ENCODE measurements at places on chromosomes 12 and 14.

DNA sequence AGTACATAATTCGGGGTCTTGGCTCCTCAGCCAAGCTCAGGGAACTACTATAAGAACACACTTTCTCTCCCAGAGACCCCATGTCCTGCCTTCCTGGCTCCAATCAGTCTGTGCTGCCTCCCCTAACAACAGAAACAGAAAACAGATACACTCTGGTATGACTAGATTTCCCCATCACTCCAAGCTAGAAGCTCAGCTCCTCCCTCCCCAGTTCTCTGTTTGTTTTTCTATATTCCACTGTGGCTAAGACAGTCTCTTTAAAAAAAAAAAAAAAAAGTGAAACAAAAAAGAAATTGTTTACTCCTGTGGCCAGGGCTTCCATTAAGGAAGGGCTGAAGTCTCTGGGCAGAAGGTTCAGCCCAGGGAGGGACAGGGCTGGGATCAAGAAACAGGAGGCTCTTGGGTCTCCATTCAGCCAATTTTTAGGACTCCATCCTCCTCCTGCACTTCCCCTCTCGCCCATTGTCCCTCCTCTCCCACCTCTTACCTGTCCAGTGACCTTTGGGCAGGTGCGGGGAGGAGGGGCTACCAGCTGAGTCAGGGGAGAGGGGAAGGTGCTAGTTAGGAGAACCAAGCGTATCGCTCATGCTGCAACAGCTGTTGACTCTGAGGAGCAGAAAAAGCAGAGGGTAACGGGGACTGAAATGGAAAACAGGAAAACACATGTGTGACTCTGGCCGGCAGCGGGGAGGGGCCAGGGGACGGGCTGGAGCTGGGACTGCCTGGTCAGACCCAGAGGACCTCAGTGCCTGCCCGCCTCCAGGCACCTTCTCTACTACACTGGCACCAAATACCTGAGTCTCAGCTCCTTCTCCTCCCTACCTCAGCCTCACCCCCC lies 4.1 kb upstream of the SLC7A7 start:
- no peak for DNase-seq

- no peak for DNase-seq
Measured at GRCh38 chr12:122028905-122029560, 7.3 kb downstream of the BCL7A start.

GRCh38 chr12:73623421-73623820 lies 914.2 kb upstream of the ATXN7L3B start:
- DNase-seq, result no peak

- no peak for DNase-seq
Measured at GRCh38 chr12:23751641-23752040, 197.8 kb downstream of the SOX5 start.

DNA sequence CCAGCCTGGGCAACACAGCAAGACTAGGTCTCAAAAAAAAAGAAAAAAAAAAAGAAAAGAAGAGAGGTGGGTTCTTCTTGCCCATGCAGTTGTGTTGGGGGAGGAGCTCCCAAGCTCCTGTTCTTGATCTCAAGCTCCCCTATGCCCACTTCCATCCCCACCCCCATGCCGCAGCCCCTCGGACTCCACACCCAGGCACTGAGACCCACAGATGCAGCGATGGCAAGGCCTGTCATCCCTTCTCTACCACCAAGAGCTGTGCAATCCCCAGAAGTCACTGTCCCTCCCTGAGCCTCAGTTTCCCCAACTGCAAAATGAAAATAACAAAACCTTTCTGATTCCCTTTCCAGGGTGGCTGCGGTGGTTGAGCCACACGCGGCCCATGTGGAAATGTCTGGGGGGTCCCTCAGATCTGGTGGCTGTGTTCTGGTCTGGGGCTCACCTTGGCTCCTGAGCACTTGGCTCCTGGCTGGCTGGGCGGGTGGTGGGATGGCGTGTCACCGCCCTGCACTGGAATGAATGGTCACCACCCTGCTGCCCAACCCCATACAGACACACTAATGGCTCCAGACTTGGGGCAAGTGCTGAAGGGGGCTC lies 22.6 kb upstream of the KIF26A start:
- no peak for DNase-seq

DNA sequence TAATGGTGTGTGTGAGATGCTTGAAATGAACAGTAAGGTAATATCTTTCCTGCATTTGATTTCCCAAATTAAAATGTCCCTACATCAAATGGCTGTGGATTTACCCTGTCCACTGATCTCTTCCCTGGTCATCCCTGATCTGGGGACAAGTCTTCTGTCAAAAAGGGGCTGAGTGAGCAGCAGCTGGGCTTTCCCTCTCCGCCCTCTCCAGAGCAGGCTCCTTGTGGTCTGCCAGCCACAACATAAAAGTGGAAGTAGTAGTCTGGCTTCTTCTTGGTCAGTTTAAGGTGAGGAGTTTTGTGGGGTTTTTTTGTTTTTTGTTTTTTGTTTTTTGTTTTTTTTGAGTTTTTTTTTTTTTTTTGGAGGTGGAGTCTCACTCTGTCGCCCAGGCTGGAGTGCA lies 25.2 kb upstream of the PLXNC1 start:
- DNase-seq, result no peak

GRCh38 chr14:68248481-68249255 lies 429.1 kb downstream of the RAD51B start:
- DNase-seq, result peak; percentile 75

DNA sequence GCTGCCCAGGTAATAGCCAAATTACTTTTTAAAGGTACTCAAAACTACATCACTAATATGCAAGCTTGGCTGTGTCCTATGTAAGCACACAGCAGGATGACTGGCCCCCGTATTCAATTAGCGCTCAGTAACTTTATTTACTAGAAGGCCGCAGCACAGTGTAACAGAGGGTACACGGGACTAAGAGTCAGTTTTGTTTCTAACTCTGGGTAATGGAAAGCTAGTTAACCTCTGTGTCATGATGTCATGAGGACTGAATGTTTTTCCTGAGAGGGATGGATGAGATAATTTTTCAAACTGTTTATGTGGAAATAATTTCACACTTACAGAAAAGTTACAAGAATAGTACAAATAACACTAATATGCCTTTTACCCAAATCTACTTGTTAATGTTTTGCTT lies 27.1 kb downstream of the GALNT4 start:
- no peak for DNase-seq

GRCh38 chr14:70827347-70827746 lies 18.0 kb upstream of the MAP3K9 start:
- DNase-seq, result no peak

DNA sequence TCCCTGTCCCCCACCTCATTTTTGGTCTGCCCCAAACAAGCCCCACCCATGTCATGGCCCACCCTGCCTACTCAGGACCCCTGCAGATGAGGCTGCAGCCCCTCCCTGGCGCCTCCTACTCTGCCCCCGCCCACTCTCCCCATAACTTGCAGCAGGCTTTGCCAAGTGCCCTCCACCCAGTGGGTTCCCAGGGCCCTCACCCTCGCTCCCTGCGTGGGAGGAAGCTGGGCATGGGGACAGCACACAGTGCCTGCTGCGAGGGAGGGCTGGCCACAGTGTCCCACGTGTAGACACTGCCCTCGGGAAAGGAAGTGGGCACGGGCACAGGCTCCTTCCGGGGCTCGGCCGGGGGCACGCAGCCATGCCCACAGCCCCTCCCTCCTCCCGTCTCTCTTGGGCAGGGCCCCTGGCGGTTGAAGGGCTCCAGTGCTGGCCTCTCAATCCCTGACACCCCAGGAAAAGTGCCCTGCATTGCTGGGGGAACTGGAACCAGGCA lies 9.4 kb downstream of the AKT1 start:
- no peak for DNase-seq

DNA sequence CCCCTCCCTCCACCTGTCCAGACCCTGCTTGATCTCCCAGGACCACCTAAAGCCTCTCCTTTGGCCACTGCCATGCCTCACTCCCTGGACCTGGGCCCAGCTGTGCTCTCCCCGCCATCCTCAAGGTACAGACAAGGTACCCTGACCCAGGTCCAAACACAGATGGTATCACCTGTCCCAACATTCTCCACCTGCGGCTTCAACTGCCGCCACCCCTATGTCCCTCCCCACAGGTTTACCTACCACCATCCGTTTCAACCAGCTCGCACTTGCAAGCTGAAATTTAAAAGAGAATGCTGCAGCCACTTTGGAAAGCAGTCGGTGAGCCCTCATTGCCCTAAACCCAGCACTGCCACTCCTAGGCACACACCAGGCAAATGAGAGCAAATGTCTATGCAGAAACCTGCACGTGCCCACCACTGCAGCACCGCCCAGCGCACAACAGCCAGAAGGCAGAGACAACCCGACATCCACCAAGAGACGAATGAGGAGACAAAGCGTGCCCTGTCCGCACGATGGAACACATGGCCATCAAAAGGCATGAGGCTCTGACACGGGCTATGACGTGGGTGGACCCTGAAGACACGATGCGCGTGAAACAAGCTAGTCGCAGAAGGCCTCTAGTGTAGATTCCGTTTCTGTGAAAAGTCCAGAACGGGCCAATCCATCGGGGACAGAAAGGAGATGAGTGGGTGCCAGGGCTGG lies 71.0 kb downstream of the RFLNA start:
- no peak for DNase-seq

DNA sequence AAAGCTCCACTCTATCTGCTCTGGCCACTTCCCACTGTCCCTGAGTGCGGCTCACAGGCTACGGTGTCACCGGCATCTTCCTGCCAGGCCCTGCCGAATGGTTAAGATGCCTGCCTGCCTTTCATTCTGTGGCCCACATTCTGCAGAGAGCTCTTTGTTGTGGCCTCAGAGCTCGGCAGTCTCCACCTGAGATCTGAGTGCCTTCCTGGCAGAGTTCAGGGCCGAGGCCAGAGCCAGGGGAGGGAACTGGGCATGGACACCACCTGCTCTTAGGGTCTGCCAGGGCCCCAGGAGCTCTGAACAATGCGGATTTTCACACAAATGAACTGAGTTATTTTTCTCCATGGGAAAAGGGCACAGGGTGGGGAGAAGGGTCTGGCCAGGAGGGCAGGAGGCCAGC lies 127.2 kb downstream of the RBM19 start:
- no peak for DNase-seq

DNA sequence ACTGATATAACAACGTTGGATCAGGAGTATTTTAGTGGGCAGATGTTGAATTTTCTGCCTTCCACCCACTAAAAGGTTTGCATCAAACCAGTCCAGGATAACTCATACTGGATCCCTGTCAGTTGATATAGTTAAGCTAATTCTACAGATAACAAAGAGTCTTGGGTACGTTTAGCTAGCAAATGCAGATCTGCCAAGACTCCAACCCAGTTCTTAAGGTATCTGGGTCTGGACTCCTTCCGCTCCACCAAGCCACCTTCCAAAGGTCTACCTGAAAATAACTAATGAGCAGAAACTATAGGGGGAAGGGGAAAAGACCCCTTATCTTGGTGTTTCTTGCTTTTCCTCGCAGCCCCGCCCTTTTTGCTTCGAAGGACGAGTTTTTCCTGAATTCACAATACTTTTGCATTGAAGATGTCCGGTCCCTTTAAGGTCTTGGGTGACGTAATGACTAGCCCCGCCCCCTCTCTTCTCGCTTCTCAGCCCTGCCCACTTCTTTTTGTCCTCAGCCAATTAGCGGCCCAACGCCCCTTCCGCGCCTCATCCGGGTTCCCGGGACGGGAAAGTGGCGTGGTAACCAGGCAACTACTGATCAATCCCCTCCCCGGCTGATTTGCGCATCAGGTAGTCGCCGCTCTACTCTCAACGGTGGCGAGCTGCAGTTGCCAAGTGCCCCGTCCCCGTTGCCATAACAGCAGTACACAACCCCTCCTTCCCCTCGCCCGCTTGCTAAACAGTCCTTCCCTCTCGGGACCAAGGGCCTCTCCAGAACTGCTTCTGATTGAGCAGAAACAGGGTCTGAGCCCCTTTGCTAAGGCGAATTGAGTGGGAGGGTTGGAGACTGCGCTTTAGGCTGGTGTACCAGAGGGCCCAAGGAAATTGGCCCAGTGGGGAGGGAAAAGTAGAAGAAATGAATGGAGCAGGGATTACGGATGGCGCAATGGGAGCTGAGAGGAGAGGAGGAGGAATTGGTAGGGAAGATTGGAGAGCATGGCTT lies at the start of gene LRRC23:
Gene LRRC23 (plus strand): TSS at position 543 of the 997 bp plus-strand sequence. CDS start 812 bp downstream, outside the sequence.
- peak; percentile 88 for DNase-seq

DNA sequence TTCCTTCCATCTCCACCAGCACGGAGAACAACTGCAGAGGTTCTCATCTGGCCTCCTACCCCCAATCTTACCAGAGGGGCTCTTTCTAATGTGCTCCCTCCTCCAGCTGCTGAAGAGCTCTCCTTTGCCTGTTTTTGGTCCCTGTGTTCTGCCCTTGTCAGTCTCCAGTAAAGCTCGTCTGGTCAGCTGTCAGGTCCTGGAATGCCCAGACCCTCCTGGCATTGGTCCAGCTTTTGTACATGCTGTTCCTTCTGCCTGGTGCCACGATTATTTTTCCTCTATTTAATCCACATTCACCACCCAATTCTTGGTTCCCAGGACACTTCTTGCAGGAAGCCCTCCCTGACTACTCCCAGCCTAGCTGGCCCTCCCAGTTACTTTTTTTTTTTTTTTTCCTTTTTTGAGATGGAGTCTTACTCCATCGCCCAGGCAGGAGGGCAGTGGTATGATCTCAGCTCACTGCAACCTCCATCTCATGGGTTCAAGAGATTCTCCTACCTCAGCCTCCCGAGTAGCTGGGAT lies 6.5 kb downstream of the SLC8B1 start:
- DNase-seq, result no peak

DNA sequence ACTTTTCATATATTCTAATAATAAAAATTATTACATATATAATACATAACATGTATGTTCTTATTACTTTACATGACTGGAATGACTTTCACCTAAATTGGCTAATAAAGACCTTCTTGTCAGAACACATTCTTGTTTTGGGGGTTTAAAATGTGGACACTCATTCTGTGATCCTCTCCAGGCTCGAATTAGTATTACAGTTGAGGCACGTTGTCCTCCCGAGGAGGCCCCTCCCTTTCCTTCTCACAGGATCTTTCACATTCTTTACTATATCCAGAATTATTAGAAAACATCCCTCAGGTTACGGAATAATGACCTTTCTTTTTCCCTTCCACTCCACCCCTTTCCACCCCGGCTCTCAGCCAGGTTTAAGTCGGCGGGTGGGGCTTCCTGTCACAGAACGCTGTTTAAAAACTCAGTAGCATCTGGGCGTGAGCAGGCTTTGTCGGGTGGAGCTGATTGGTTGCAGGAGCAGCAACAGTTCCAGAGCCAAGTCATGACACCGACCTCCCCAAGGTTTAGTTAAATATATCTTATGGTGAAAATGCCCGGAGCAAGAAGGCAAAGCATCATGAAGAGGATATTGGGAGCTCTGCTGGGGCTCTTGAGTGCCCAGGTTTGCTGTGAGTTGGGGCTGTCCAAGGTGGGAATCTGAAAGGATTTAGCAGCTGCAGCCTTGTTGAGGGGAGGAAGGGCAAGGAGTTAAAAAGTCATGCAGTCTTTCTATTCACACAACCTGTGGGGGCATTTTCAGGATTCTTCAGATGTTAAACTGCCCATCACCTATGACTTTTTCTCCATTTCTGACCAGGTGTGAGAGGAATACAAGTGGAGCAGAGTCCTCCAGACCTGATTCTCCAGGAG lies 396.7 kb upstream of the OR4E1 start:
- DNase-seq, result no peak

- no peak for DNase-seq
Measured at GRCh38 chr12:54294152-54294952, 6.5 kb downstream of the NFE2 start.

All from SK-N-MC (cell line).